ENCODE measurements at places on chromosomes 13 and 19.

DNA sequence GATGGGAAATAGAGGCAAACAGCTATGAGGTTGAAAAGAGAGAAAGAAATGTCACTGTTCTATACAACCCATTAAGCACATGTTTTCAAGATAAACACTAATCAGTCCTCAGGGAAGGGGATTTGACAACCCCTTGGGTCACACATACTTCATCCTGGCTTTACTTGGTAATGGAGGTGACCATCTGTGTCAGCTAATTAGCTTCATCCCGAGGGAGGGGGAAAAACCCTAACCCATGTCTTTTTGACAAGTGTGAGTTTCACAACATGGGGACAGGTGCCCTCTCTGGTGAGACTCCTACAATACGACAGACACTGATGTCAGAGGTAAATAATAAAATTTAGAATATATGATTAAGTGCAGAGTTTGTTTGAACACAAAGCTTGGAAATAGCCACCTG is 43.1 kb downstream of the ZNF611 start:
- DNase-seq, result no peak

DNA sequence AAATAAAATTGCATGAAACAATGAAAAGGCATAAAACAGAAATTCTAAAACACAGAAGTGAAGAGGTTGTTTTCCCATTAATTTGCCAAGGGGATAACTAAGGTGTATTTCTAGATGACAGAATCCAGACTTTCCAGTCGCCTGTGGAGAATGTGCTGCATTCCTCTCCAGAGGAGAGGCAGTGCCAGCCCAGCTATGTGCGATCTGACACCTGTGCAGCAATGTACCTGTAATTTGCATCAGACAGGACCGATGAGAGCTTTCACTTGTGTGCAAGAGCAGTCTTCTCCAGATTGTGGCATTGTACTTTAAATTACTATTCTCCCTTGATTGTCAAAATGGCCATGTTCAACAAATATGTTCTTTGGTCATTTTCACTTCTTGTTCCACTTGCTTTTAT is 1037.9 kb downstream of the EFNB2 start:
- DNase-seq, result no peak

- DNase-seq, result no peak
Measured at GRCh38 chr19:4429771-4430171, 27.3 kb downstream of the CHAF1A start.

- DNase-seq, result no peak
Measured at GRCh38 chr13:39577203-39577602, 25.8 kb downstream of the LHFPL6 start.

DNA sequence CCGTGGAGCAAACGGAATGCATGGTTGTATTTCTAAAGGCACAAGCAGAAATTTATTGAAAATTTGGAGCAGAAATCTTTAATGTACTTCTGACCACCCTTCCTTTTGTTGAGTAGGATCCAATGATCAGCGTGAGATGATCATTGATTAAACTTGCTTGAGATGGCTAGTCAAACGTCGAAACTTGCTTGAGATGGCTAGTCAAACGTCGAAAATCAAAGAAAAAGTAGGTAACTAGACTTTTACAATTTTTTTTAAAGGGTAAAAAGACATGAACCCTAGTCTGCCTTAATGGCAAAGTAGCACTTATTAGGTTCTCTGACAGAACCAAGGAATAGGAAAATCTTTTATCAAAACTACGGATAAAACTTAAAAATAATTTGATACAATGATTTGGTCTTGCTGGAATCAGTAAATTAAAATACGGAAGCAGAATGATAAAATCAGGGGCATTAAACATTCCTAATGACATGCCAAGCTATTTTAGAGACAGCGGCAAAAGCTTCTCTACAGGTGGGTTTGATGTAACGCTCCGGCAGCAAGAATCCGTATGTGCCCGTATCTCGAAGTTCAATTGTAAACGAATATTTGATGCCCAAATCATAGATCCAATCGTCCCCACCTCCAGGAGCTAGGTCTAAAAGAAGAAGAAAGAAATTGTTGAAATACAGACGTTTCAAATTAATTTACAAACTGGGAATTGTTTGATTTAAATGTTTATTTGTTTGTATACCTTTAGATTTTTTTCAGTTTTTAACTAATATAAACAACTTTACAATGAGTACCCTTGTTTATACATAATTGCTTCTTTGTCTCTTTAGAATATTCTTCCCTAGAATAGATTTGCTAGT is 841 bp upstream of the ZC3H13 start:
- no peak for DNase-seq

GRCh38 chr19:11797491-11797890 is 832 bp upstream of the ZNF491 start:
- DNase-seq, result peak; percentile 87

DNA sequence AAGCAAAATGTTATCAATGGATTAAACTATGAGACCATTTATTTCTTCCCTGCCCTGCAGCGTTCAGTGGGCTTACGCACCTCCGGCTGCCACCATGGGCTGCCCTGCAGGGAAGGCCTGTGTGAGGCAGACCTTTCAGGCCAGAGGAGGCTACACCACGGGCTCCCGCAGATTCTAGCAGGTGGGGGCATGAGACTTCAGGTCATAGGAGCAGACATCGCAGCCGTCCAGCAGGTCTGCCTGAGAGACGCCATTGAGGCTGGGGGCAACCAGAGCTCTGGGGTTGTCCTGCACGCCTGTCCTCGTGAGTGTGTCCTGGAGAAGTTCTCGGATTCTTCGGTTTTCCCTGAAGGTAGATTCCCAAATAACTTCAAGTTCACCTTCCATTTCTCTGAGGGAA is 9.4 kb upstream of the SLC7A9 start:
- DNase-seq, result no peak

DNA sequence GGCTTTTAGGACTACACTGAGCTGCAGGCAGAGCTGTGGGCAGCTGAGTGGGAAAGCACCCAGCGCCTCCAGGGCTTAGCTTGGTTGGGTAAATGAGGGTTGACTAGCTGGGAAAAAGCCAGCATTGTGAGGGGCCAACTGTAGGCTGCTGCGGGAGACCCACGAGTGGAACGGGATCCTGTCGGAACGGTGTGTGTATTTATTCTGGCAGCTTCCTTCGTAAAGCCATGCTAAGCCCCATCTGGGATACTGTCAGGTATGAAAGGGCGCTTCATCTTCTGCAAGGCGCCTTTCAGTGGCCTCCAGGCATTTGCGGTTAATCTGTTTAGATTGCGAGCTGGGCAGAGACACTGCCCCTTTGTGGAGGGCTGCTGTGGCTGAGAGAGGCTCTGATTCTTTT is 39.5 kb upstream of the CNMD start:
- DNase-seq, result no peak

DNA sequence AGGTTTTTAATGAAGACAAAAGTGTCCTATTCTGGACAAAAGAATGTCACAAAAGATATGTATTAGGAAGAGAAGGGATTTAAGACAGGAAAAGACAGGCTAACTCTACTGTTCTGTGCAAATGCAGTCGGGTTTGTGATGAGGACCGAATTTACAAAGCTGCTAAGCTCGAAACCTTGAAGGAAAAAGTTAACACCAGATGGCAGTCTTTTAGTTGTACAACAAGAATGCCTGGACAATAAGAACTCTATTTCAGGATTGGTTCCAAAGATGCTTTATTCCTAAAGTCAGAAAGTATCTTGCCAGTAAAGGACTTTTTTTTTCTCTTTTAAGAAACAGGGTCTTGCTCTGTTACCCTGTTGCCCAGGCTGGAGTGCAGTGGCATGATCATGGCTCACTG is 51.1 kb downstream of the HS6ST3 start:
- no peak for DNase-seq

DNA sequence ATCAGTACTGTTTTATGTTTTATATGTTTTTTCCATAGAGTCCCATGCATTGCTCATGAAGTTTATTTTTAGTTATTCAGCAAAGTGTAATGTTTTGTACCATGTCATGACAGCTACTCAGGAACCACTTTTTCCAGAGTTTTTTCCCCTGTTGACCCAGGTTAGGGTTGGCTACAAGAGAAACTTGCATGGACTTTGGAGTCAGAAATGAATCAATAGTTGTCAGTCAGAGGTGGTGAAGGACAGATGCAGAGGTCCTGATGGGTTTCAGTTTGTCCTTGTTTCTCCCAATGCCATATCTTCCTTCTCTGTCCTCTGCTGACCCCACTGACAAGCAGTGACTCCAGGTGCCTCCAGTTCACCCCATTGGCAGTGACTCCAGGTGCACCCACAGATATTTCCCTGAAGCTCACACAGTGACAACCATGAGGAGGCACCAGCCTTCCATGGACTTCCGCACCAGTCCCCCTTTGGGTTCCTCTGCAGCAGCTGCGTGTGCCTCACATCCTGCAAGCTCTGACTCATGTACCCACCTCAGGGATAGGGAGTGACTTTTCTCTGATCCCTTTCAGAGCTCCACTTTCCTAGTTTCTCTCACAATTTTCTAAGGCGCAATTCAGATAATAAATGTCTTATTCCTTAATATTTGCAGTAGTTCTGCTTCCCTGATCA is 92.1 kb downstream of the AKAP11 start:
- no peak for DNase-seq

GRCh38 chr13:82827724-82828123 is 1054.5 kb downstream of the SLITRK1 start:
- DNase-seq, result no peak

- no peak for DNase-seq
Measured at GRCh38 chr13:21328201-21328600, 130.9 kb downstream of the ZDHHC20 start.

GRCh38 chr13:105848494-105848893 is 687.0 kb downstream of the EFNB2 start:
- DNase-seq, result peak; percentile 50

DNA sequence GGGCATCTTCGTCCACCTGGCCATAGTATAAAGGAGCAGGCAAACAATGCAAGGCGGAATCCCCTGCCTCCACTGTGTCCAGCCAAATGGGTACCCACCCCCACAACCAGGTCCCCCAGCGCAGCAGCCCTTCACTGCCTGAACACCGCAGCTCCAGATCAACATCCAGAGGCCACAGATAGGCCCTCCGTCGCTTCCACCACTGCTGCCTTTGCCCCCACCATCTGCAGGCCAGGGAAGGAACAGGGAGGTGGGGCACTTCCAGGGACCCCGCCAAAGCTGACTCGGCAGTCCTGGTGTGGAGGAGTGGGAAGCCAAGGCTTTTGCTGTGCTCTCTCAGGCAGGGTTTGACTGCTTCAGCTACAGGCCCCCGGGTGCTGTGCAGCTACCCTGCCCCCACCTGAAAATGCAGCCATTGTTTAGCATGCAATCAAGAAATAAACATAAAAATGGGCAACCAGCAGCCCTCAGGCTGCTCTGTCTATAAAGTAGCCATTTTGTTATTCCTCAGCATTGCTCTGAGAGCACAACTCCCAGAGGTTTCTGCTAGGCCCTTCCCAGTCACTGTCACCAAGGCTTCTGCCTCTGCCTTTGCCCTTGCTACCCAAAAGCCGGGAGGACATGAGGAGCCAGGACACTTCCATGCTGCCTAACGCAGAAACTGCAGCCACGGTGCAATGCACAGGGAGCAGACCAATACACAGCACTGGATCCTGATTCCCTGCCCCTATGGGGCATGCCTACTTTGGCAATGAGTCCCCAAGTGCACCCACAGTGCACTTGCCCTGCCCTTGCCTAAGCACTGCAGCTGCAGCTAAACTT is 733.2 kb upstream of the KLHL1 start:
- no peak for DNase-seq

DNA sequence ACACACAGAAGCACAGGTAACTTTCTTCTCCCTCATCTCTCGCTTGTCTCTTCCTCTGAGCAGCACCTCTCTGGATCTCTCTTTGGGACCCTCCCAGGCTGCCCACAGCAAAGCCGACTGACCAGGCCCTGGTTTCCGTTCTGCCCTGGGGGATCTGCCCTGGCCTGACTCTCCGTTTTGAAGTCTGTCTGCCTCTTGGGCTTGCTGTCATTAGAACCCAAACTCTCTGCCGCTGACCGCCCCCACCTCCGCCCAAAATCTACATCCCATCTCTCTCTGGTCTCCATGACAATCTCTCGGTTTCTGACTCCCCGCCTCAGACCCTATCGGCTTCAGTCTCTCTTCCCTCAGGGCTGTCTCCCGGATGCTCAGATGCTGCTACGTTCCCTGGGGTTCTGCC is 6.9 kb downstream of the KCNC3 start:
- no peak for DNase-seq

- DNase-seq, result no peak
Measured at GRCh38 chr13:75418997-75419396, 63.0 kb downstream of the TBC1D4 start.

- DNase-seq, result no peak
Measured at GRCh38 chr13:97188207-97188606, 33.9 kb upstream of the MBNL2 start.

GRCh38 chr13:29907670-29908069 is 57.3 kb upstream of the UBL3 start:
- no peak for DNase-seq

DNA sequence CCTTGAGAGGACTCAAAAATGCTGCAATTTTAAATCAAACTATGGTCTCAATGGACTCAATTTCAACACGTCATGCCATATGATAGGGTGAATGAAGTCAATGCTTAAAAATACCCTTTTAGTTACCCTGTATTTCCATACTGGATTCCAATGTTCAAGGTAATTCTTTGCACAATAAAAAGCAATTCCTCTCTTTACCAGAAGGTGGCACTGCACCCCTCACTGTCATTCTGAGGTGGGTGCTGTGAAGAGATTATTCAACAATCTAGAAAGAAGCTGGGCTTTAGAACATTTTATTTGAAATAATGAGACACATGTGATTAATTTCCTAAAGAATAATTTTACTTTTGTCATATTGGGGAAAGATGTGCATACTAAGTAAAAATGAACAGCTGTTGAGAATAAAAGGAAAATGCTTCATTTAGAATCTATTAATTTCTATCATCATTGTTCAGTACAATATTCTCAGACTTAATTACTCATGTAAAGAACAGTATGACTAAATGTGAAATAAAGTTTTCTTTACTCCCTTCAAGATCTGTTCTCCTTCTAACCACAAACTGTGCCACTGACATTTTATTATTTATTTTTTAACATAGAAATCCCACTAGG is 789.1 kb downstream of the GPC5 start:
- peak; percentile 23 for DNase-seq

- no peak for DNase-seq
Measured at GRCh38 chr13:45849408-45849807, 2.1 kb downstream of the SIAH3 start.

GRCh38 chr13:71866335-71867130 is 471 bp downstream of the DACH1 start:
- DNase-seq, result no peak

- peak; percentile 63 for DNase-seq
Measured at GRCh38 chr19:49512970-49513745, 697 bp downstream of the FCGRT start.

- no peak for DNase-seq
Measured at GRCh38 chr19:49976496-49976895, 15.5 kb upstream of the SIGLEC11 start.

GRCh38 chr13:111955412-111956065 is 111.4 kb upstream of the SOX1 start:
- no peak for DNase-seq

GRCh38 chr13:64369121-64369520 is 2861.0 kb downstream of the PCDH9 start:
- DNase-seq, result no peak

- DNase-seq, result no peak
Measured at GRCh38 chr19:6062961-6063575, 47.2 kb downstream of the RFX2 start.

Measured in NCI-H446 (cell line).